Activated naive CD8-positive, alpha-beta T cell treated with anti-CD3 and anti-CD28 coated beads, Interleukin-2, amount 50 U/mL, for 24 hours (primary cell): ENCODE measurements at places on chromosomes 3 and 15.
A peak's percentile ranks its signal among the peaks of the same experiment; 100 is the strongest.

GRCh38 chr3:64074060-64074459 is 50.8 kb upstream of the PSMD6 start:
- peaks cover 28% of the 10 kb centered on the region for H3K27me3 ChIP-seq
- no peak overlapping the region for H3K27ac ChIP-seq
- H3K4me3 ChIP-seq, result no peak overlapping the region
- H3K36me3 ChIP-seq, result no peaks in the 10 kb centered on the region
- no peak for DNase-seq

GRCh38 chr3:127684871-127685707 is 12.3 kb downstream of the ABTB1 start:
- no peak overlapping the region for H3K4me3 ChIP-seq
- H3K36me3 ChIP-seq, result no peaks in the 10 kb centered on the region
- H3K27ac ChIP-seq, result no peak overlapping the region
- peaks cover 13% of the 10 kb centered on the region for H3K4me1 ChIP-seq

DNA sequence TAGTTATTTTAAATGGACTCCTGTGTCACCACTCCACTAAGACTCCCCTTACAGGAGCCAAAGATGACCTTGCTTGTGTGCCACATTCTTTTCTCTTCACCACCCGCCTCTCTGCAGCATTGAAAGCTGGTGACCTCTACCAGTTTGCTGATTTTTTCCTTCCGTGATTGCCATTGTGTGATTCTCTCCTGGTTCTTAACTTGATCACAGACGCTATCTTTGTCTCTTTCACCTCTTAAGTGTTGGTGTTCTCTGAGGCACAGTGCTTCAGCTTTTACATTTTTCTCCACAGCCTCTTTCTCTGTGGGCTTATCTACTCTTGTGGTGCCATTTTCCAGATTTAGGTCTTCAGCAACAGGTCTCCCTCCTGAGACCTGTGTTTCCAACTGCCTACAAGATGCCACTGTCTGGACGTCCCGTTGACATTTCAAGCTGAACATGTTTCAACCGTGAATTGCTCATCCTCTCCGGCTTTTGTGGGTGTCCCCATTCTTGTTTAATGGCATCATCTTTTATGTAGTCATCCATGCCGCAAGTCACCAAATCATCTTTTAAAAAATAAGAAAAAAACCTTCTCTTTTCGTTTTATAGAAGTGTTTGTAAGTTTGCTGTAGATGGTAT is 26.5 kb downstream of the IQGAP1 start:
- peak; percentile 41 for DNase-seq
- H3K36me3 ChIP-seq, result peaks cover 35% of the 10 kb centered on the region
- H3K27ac ChIP-seq, result peak overlapping the region; percentile 95
- peaks cover 92% of the 10 kb centered on the region for H3K4me1 ChIP-seq

GRCh38 chr3:106018929-106019550 is 150.2 kb upstream of the CBLB start:
- no peak overlapping the region for H3K27ac ChIP-seq
- no peaks in the 10 kb centered on the region for H3K27me3 ChIP-seq
- no peak for DNase-seq
- peaks cover 6% of the 10 kb centered on the region for H3K36me3 ChIP-seq
- no peak overlapping the region for H3K4me3 ChIP-seq

DNA sequence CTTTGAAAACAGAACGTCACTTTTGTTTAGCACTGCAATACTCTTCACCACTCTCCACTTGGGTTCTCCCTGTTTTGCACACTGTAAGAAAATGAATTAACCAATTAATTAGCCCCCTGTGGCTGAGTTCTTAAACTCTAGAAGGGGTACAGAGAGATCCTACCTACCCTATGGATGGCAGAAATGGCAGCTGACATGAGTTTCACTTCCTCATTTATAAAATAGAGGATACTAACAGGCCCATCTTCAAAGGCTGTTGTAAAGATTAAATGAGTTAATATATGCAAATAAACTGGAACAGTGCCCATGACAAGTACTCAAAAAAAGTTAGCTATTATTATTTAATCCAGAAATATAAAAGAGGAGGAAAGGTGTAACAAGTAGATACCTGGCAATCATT is 36.9 kb downstream of the SUCLG2 start:
- peaks cover 65% of the 10 kb centered on the region for H3K36me3 ChIP-seq
- H3K27me3 ChIP-seq, result no peaks in the 10 kb centered on the region
- H3K27ac ChIP-seq, result no peak overlapping the region
- no peak for DNase-seq
- peaks cover 5% of the 10 kb centered on the region for H3K4me1 ChIP-seq
- no peak overlapping the region for H3K4me3 ChIP-seq

DNA sequence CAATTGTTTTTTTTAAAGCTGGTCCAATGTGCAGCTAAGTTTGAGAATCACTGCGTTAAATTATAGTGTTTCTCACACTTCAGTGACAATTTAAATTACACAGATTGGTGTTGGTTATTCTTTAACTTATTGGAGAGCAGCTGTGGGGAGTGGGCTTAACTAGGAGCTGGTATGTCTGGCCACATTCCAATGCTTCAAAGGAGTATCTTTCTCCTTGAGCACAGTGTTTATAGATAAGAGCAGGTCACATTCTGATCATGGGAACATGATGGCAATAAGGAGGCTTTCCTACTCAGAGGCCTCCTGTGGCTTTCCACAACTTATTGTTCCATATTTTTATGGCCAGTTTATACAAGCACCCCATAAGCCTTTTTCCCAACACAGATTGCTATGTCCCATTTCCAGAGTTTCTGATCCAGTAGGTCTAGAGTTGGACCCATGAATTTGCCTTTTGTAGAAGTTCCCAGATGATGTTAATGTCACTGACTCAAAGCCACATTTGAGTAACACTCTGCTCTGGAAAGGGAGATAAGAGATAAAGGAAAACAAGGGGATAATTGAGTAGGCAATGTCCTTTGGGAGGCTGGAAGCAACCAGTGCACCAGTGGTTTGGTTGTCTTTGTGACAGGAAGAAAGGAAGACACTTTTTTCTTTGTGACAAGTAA is 33.0 kb upstream of the PLSCR4 start:
- H3K36me3 ChIP-seq, result no peaks in the 10 kb centered on the region
- no peaks in the 10 kb centered on the region for H3K4me1 ChIP-seq
- no peak overlapping the region for H3K4me3 ChIP-seq

DNA sequence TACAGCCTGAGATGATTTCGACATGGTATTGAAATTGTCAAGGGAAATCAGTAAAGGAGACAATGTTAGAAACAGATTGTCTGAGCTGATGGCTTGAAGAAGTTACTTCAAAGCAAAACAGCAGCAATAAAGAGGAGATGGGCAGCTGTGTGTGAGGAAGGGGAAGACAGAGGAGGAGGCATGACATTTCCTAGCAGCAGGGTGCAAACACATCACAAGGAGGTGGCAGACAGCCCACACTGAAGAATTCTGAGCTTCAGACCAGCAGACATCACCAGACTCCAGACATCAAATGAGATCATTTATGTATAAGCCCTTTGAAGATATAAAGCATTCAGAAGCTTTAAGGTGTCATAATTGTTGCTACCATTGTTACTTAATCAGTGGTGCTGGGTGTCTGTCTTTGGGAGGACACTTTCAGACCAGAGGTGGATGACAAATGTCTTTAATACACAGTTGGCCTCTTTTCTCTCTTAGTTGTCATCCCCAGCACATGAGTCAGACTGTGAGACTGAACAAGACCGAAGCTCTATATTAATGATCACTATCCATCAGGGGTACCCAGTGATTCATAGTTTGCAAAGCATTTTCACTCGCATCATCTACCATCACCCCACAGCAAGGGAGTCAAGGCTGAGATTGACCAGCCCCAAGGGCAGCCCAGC is 203.9 kb downstream of the MINAR1 start:
- H3K27me3 ChIP-seq, result peaks cover 21% of the 10 kb centered on the region
- H3K4me3 ChIP-seq, result no peak overlapping the region
- no peaks in the 10 kb centered on the region for H3K36me3 ChIP-seq
- no peak for DNase-seq
- no peak overlapping the region for H3K27ac ChIP-seq

GRCh38 chr3:115388166-115388565 is 235.1 kb upstream of the GAP43 start:
- H3K27ac ChIP-seq, result no peak overlapping the region
- no peak overlapping the region for H3K4me3 ChIP-seq
- no peak for DNase-seq
- no peaks in the 10 kb centered on the region for H3K4me1 ChIP-seq
- H3K27me3 ChIP-seq, result no peaks in the 10 kb centered on the region

DNA sequence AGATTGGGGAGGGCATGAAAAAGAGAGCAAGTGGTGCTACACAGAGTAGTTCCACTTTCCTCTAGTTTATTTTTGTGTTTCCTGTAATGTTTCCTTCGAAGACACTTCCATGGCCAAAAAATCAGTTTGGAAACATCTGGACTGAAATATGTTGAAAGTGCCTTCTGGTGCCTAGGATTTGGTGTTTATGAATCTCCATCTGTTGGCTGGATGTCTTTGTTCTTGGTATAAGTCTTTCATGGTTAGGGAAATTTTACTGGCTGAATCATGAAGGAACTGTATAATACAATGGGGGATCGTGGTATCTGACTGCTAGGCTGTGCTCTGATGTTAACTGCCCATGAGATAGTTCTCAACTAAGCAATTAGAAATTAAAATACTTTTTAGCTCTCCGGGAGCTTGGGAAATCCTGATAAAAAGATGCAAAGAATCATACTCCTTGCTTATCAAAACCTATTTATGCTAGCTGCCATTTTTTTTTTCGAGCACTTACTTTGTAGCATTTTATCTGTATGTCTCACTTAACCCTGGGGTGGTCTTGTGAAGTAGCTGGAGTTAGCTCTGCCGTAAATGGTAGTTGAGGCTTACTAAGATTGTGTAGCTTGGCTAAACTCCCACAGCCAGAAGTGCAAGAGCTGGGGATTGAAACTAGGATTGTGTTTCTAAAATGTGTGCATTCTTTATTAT is 21.9 kb downstream of the AKAP13 start:
- H3K27ac ChIP-seq, result peak overlapping the region; percentile 84
- no peak for DNase-seq
- H3K4me3 ChIP-seq, result peak overlapping the region; percentile 50
- H3K27me3 ChIP-seq, result no peaks in the 10 kb centered on the region
- H3K36me3 ChIP-seq, result peaks cover 4% of the 10 kb centered on the region

DNA sequence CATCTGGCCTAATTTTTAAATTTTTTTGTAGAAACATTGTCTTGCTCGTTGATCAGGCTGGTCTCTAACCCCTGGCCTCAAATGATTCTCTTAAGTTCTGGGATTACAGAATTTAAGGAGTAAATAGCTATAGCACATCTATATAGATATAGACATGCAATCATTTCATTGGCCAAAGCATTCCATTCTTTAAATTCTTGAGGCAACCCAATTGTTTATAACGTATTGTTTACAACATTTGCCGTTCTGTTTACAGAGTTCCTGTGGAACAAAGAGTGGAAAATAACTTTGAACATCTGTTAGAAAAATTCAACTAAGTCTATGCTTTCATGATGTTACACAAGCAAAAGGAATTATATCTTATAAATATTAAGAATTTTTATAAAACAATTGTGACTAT is 205.2 kb upstream of the ROBO2 start:
- H3K36me3 ChIP-seq, result no peaks in the 10 kb centered on the region
- no peak for DNase-seq
- H3K4me3 ChIP-seq, result no peak overlapping the region
- H3K4me1 ChIP-seq, result no peaks in the 10 kb centered on the region
- no peak overlapping the region for H3K27ac ChIP-seq
- H3K27me3 ChIP-seq, result no peaks in the 10 kb centered on the region

DNA sequence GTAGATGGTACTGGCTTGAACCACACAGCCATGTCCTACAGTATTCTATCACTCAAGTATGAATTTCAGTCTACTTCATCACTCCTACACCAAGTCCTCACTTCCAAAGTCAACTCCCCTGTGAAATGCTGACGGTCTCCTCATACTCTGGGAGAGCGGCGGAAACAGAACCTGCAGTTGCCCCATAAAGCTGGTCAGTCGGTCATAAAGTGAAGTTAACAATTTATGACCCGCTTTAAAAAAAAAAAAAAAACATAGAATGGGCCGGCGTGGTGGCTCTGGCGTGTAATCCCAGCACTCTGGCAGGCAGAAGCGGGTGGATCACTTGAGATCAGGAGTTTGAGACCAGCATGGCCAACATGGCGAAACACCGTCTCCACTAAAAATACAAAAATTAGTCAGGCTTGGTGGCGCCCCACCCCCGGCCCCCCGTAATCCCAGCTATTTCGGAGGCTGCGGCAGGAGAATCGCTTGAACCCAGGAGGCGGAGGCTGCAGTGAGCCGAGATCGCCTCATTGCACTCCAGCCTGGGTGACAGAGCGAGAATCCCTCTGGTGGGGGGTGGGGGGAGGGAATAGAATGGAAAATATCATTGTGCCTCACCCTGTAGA is 2.1 kb downstream of the TRANK1 start:
- H3K27ac ChIP-seq, result no peak overlapping the region
- H3K36me3 ChIP-seq, result peaks cover 8% of the 10 kb centered on the region
- no peak for DNase-seq
- peaks cover 22% of the 10 kb centered on the region for H3K4me1 ChIP-seq
- no peak overlapping the region for H3K4me3 ChIP-seq
- peaks cover 2% of the 10 kb centered on the region for H3K27me3 ChIP-seq

DNA sequence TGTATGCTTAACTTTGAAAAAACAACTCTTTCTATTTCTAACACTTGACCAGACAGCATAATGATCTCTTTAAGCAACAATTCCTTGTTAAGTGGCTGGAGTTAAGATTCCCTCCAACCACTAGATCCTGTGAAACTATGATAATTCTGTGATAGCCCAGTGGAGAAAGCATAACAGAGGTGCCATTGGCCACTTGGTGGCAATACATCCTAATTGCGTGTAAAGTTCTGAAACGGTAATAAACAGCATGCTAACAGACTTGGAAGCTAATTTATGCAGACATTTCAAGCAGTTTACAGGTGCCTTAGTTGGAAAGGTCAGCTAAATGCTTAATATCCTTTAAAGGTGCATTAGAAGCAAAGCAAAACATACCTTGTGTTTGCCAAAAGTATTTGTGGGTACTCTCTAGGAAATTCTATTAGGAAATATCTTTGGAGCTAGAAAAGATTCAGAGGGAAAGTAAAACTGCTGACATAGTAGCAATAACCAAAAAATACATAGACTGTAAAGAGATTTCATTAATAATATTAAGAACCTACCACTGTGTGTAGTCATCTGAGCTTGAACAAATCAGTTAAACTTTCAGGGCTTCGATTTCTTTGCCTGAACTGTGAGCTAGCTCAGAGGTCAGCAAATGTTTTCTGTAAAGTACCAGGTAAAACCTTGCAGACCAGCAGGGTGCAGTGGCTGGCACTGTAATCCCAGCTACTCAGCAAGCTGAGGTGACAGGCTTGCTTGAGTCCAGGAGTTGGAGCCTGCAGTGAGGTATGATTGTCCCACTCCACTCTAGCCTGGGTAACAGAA is 19.0 kb upstream of the CSTA start:
- peaks cover 10% of the 10 kb centered on the region for H3K4me1 ChIP-seq
- peaks cover 7% of the 10 kb centered on the region for H3K27me3 ChIP-seq
- no peaks in the 10 kb centered on the region for H3K36me3 ChIP-seq
- no peak for DNase-seq
- H3K27ac ChIP-seq, result no peak overlapping the region
- H3K4me3 ChIP-seq, result no peak overlapping the region
